ENCODE measurements at places on chromosomes 12 and 14. TPM values are rescaled to one million over a fixed set of nuclear protein-coding genes. Genes with fewer than 3 reads are reported as not detected.

GRCh38 chr12:44334347-44334746 lies 498.5 kb downstream of the TMEM117 start:
- peaks cover 3% of the 10 kb centered on the region for H3K4me1 ChIP-seq
- H3K4me3 ChIP-seq, result no peak overlapping the region
- DNase-seq, result no peak
- H3K36me3 ChIP-seq, result no peaks in the 10 kb centered on the region

DNA sequence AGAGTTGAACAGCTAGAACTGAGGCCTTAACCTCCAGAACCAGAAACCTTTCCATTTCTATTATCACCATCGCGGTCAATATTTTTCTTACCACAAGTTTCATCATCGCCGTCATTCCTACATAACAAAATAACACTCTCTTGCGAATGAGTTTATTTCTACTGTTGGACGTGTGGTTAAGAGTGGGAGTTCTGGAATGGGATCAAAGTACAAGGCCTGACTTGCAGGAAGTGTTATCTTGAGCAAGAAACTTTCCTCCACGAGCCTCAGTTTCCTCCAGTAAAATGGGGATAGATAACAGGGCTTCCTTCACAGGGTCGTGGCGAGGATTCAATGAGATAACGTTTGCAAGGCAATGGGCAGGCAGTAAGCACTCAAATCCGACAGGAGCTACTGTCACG lies 652 bp downstream of the SART3 start:
- DNase-seq, result no peak
- H3K27me3 ChIP-seq, result no peaks in the 10 kb centered on the region
- H3K4me3 ChIP-seq, result peak overlapping the region; percentile 34

GRCh38 chr12:6363330-6364043 lies 11.9 kb downstream of the SCNN1A start:
- DNase-seq, result peak; percentile 75
- H3K4me1 ChIP-seq, result peaks cover 29% of the 10 kb centered on the region
- H3K4me3 ChIP-seq, result no peak overlapping the region
- no peaks in the 10 kb centered on the region for H3K36me3 ChIP-seq
- H3K27ac ChIP-seq, result peak overlapping the region; percentile 96

GRCh38 chr14:68665792-68666204 lies 127.1 kb downstream of the ZFP36L1 start:
- peak overlapping the region; percentile 11 for H3K27ac ChIP-seq
- H3K27me3 ChIP-seq, result no peaks in the 10 kb centered on the region
- no peaks in the 10 kb centered on the region for H3K36me3 ChIP-seq
- H3K4me3 ChIP-seq, result no peak overlapping the region
- peaks cover 30% of the 10 kb centered on the region for H3K4me1 ChIP-seq

GRCh38 chr12:99386907-99387306 lies 260.6 kb upstream of the GARIN6 start:
- H3K27me3 ChIP-seq, result no peaks in the 10 kb centered on the region
- no peak for DNase-seq
- H3K27ac ChIP-seq, result no peak overlapping the region
- H3K4me3 ChIP-seq, result no peak overlapping the region
- no peaks in the 10 kb centered on the region for H3K36me3 ChIP-seq

GRCh38 chr12:104057771-104058197 lies 6.5 kb upstream of the HCFC2 start:
- H3K4me1 ChIP-seq, result peaks cover 15% of the 10 kb centered on the region
- no peaks in the 10 kb centered on the region for H3K36me3 ChIP-seq

DNA sequence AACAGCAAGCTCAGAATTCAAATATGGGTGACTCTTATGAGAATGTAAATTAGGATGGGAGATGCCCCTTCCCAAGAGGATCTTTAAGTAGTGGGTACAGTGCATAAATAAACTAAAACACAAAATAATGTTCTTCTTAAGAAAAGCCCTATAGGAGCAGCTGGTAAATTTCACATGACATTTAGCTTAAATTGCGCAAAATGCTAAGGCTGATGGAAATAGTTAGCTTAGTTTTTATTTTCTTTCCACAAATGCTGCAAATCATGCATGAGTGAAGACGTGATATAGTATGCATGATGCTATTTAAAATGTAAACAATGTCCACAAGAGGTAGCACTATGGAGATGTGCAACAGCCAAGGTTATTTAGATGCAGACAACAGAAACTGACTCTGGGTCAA lies 328.1 kb downstream of the ATP23 start:
- H3K4me1 ChIP-seq, result no peaks in the 10 kb centered on the region
- no peak overlapping the region for H3K4me3 ChIP-seq
- no peak for DNase-seq
- H3K36me3 ChIP-seq, result no peaks in the 10 kb centered on the region
- no peak overlapping the region for H3K27ac ChIP-seq

DNA sequence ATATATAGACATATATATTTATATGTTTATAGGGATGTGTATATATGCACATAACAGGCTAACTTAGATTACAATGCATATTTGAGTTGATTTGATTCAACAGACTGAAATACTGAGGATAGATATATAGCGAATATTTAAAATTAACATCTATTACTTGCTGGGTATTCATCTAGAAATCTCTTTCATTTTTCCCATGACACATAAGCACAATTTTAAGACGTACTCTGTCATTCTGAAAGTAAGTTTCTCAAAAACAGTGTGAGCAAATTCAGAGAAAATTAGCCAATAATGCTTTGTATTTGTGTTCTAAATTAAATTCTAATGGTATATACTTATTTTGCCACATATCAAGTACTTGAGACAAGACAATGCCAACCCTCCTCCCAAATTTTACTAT lies 907.5 kb upstream of the MDGA2 start:
- no peaks in the 10 kb centered on the region for H3K27me3 ChIP-seq
- no peaks in the 10 kb centered on the region for H3K36me3 ChIP-seq
- no peaks in the 10 kb centered on the region for H3K4me1 ChIP-seq
- DNase-seq, result no peak
- no peak overlapping the region for H3K4me3 ChIP-seq

- no peak overlapping the region for H3K4me3 ChIP-seq
- no peaks in the 10 kb centered on the region for H3K27me3 ChIP-seq
- DNase-seq, result no peak
These were observed 27.6 kb upstream of the KCNK13 start for GRCh38 chr14:90034156-90034555.

DNA sequence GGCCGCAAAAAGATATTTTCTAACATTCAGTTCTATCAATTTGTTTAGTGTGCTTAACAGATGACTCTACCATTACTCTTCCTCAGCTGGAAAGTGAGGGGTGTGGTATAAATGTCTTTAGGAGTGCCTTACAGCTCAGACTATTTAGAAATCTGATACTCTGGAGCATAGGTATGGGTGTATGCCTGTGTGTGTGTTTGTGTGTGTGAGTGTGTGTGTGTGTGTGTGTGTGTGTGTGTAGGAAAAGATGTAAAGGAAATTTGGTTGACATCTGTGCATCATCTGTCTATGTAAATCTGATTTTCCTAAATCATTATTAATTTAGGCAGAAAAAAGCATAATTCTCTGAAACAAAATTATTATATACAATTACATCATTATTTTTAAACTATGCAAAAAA lies 16.0 kb downstream of the RNASE3 start:
- H3K36me3 ChIP-seq, result no peaks in the 10 kb centered on the region
- no peaks in the 10 kb centered on the region for H3K27me3 ChIP-seq
- no peaks in the 10 kb centered on the region for H3K4me1 ChIP-seq
- H3K27ac ChIP-seq, result no peak overlapping the region

DTX1 gene
- total RNA-seq, result 37.1 TPM

GALNT16 gene
- total RNA-seq, result 6.9 TPM

All from thyroid gland (tissue), 4 donors.